Stimulated activated CD4-positive, alpha-beta T cell treated with anti-CD3 and anti-CD28 coated beads, Interleukin-4, amount 100 ng/mL, for 24 hours (primary cell): ENCODE measurements at places on chromosomes 16 and 17.

DNA sequence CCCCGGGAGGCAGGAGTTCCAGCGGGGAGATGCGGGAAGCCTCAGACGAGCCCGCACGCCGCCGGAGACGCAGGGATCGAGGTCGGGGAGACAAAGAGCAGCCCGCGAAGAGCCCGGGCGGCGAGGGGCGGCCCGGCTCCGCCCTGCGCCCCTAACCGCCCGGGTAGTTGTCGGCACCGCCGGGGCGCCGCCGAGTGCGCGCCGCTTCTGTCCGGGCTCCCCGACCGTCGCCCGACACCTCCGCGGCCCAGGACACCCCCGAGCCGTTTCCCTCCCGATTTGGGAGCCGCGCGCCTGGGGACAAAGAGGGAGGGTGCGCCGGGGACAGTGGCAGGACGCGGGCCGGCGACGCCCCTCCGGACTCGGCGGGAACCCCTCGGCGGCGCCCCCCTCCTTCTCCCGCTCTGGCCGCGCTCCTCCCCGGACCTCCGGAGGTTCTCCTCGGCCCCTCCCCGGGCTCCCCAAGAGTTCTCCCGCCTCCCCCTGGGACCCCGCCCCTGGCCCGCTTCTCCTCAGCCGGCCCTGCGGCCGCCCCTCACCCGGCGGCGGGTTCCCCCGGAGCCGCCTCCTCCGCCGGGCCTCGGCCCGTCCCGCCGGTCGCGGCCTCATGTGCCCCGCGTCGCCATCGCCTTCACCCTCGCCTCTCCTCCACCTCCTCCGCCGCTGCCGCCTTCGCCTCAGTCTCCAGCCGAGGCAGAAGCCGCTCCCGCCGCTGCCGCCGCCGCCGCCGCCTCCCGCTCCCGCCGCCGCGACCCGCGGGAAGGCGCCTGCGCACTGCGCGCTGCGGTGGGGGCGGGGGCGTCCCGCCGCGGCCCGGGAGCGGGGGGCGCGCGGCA lies at the start of gene GJC1:
Gene GJC1, minus strand, starts transcription at position 765 of the 836 bp plus-strand sequence. CDS start 24,470 bp downstream, outside the sequence.
- no peak for DNase-seq

DNA sequence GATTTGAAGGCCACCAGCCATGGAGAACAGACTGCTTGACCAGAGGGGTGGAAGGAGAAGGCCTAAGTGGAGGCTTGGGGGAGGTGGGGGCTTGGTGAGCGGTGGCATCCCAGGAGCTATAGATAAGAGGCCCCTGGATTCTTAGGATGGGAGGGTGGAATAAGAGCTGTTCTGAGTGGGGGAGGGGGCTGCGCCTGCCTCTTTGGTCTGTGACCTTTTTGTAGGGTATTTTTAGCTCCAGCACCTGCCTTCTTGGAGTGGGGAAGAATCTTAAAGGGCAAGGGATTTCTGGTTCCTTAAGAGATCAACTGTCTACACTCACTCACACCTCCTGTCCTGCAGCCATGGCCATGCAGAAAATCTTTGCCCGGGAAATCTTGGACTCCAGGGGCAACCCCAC lies 567 bp downstream of the ENO3 start:
- no peak for DNase-seq

DNA sequence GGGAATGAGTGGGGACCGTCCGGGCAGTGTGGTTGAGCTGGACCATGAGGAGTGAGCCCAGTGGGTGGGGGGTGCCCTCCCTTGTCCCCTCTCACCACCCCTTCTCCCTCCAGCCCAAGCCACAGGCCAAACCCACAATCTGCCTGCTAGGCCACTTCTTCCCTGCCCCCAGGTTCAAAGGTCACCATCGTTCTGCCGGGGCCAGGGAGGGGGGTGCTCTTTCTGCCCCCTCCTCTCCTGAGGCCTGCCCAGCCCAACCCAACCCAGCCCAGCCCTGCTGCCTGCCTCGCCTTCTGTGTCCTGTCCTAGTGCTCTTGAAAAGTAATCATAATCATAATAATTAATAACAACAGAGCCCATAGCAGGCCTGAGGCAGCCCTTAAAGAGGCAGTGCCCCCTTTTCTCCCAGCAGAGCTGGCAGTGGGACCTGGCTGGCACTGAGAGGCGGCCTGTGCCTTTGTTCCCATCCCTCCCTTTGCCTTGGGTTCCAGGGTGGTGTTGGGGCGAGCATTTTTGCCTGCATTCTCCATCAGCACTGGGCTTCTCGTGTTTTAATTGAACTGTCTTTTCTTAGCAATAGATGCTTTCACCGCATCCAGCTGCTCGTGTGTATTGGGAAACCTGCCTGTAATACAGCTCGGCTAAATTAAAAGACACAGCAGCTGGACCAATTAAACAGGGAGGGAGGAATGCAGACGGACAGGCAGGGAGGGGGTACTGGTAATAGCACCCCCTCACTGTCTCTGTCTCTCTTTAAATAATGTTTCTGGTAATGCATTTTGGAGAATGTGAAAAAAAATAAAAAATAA lies 46.8 kb downstream of the SREBF1 start:
- no peak for DNase-seq

- DNase-seq, result no peak
These were observed 6.7 kb upstream of the RPL38 start for GRCh38 chr17:74196541-74197317.
